Natural killer cell (primary cell): ENCODE measurements at places on chromosomes 3 and 15.

GRCh38 chr3:68207327-68207726 is 552.9 kb upstream of the SUCLG2 start:
- DNase-seq, result no peak

DNA sequence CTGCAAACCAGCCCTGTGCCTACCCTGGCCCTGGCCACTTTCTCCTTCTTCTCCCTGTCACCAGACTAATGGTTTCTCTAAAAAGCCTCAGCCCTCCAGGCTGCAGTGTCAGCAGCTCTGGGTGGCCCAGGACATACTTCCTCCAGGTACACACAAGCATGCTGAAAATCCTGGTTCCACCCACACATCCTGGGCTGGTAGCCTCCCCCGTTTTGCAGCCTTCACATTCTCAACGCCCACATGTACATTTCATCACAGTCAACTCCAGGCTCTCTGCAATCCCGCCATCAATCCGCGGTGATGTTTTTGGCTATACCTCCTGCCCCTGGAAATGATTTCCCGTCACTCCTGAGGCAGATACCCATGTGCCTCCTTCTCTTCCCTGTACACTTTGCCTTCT is 59.4 kb downstream of the MAGEF1 start:
- no peak for DNase-seq

GRCh38 chr15:51848811-51849210 is 19.4 kb downstream of the TMOD3 start:
- no peak for DNase-seq

- DNase-seq, result no peak
These were observed 100.0 kb downstream of the OXNAD1 start for GRCh38 chr3:16364963-16365362.

DNA sequence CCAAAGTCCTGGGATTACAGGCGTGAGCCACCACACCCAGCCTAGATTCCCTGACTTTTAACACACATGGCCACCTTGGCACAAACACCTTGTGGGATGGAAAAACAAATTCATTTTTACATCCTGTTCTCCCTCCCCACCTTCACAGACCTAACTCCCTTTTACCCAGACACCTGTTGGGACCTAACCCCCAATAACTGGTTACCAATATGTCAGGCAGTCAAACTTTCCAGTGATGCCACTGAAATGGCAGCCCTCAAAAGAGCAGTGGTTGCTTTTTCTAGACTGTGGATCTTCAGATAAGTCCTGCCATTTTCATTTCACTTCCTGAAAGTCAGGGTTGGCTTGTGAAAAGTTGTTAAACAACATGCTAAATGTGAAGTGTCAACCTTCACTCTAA is 34.9 kb downstream of the SIN3A start:
- no peak for DNase-seq

DNA sequence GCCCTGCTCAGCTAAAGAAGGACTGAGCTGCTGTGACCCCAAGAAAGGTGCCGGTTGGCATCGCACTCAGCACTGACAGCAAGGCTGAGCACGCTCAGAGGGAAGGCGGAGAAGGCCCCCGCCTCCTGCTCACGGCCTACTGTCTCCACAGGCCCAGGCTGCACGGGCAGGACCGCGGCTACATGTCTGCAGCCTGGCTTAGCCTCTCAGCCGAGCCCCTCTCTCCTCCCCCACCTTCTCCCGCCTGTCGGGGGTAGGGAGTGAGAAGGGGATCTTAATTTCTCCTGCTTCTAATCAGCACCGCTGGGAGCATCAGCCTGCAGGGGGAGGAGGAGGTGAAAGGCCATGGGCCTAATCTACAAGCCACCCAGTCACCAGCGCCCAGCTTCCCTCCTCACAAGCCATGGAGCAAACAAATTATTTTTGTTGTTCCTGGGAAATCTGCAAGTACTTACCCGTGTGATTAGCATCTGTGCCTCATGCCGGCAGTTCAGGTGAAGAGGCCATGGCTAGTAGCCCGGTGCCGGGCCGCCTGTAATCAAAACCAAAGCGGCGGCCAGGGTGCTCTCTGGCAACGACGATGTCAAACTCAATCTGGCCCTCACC is 68.1 kb downstream of the EPHB3 start:
- DNase-seq, result no peak
